Calu3 (cell line): ENCODE measurements at places on chromosomes 1 and 21.
A peak's percentile ranks its signal among the peaks of the same experiment; 100 is the strongest.

DNA sequence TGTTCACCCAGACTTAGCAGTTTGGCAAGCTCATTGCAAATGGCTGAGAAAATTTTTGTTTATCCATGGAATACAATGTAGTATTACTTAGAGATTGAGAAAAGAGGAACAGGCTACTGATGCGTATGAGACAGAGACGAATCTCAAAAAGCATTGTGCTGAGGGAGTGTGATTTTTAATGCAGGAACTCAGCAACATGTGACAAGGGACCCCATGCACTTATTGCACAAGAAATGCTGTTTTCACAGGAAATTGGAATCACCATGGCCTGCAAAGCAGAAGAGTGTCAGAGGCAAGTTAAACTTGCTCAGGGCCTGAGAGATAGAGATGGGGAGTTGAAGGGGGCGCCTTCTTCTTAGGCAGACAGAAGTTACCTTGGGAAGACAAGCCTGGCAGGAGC is 32.6 kb upstream of the TLR5 start:
- no peak for DNase-seq

DNA sequence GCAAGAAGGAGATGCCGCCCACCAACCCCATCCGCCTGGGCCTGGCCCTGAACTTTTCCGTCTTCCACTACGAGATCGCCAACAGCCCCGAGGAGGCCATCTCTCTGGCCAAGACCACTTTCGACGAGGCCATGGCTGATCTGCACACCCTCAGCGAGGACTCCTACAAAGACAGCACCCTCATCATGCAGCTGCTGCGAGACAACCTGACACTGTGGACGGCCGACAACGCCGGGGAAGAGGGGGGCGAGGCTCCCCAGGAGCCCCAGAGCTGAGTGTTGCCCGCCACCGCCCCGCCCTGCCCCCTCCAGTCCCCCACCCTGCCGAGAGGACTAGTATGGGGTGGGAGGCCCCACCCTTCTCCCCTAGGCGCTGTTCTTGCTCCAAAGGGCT is 732 bp downstream of the SFN start:
- DNase-seq: no peak

DNA sequence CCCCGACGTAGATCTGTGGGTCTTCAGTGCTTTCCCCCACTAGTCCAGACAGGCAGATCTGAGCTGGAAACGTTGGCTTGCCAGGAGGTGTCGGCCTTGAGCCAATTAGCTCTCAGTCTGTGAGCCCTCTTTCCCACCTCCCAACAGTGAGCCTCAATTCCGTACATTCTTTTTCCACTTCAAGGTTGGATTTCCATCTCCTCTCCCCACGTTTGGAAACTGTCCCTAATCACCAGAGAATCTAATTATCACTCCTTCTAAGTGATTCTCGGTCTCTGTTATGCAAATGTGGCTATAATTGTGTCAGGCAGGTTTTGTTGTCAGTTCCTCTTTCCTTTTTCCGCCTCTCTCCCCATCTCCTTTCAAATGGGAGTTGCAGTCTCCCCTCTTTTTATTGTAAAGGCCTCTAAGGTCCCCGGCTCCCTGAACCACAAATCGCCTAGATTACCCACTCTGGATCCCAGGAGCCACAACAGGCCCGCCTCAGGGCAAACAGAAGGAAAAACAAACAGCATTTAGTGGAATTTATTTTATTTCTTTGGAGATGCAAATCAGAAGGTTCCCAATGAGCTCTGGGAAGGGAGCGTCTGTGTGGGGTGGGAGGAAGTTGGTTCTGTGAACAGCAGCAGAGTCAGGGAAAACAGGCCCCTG is 29.4 kb upstream of the LRRN2 start:
- no peak for DNase-seq

GRCh38 chr1:180881806-180882509 is 30.7 kb upstream of the KIAA1614 start:
- DNase-seq: no peak

- no peak for DNase-seq
Observed at GRCh38 chr1:179825206-179825605, 52.4 kb downstream of the TOR1AIP2 start.

DNA sequence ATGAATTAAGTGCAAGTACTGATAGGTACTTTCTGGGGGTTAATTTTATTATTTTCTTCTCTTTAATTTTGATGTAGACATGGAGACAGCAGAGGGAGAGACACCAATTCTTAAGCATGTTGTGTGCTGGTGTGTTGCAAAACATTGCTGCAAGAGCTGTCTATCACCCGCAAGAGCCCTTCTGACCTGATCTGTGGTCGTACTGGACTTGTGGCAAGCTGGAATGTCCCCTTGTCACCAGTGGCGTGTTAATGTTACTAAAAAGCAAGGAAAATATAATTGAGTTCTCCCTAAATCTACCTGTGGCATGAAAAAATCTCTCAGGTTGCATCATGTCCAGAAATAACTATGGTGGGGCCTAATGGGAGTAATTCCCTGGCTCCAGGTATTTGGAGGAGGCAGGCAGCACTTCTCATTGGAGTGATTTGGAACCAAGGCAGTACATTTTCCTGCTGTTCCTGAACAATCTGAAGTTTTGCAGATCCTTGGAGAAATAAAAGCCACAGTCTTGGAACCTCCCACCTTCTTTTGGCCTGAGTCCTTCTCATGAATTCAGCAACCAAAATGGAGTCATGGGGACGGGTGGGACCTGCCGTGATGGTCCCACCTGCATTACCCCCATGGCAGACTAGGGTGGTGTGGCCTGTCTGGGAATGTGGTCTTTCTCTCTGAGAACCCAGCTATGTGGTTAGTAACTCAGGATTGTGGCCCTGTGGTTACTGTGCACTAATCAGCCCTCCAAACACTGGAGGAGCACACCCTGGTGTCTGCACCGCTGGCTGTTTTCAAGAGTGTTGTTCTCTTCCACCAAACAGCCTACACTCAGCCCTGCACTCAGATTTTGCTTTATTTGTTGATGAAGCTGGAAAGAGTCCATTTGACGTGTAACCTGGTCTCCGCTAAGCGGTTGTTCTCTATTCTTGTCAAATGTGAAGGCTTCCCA is 57.4 kb downstream of the GALNT2 start:
- DNase-seq: no peak

- DNase-seq: peak; percentile 76
Observed at GRCh38 chr1:48817505-48818114, 40.9 kb upstream of the BEND5 start.

DNA sequence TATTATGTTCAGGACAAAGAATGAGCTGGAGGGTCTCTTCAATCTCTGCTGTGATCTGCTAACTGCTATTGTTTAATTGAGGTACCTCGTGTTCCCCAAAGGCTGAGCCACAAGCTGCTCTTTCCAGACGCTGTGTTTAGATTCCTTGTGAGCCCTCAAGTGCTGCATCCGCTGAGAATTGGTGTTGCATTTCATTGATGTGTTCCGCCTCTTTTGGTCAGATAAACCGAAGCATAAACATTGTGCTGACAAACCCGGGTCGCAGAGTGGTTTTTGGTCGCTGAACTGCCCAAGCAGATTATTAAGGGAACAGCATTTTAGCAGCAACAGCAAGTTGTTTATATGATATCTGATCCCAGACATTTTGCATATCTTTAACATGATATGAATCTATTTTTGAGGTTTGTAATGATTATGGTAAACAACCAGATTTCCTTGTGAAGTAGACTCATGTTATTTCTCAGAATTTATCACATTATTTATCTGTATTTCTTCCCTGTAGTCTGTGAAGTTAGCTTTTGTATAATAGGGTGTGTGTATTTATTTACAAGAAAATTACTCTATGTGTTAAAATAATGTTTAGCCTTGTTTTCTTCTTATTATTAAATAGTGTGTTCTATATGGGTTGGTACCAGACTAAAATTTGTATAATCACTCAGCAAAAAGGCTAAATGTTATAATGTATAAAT is 217.2 kb upstream of the C1orf105 start:
- no peak for DNase-seq

GRCh38 chr1:151993084-151993733 is 450 bp downstream of the S100A10 start:
- peak; percentile 45 for DNase-seq

- DNase-seq: no peak
Observed at GRCh38 chr1:231386466-231386865, 35.6 kb downstream of the EGLN1 start.

GRCh38 chr1:59831529-59831928 is 16.8 kb downstream of the HOOK1 start:
- DNase-seq: no peak

DNA sequence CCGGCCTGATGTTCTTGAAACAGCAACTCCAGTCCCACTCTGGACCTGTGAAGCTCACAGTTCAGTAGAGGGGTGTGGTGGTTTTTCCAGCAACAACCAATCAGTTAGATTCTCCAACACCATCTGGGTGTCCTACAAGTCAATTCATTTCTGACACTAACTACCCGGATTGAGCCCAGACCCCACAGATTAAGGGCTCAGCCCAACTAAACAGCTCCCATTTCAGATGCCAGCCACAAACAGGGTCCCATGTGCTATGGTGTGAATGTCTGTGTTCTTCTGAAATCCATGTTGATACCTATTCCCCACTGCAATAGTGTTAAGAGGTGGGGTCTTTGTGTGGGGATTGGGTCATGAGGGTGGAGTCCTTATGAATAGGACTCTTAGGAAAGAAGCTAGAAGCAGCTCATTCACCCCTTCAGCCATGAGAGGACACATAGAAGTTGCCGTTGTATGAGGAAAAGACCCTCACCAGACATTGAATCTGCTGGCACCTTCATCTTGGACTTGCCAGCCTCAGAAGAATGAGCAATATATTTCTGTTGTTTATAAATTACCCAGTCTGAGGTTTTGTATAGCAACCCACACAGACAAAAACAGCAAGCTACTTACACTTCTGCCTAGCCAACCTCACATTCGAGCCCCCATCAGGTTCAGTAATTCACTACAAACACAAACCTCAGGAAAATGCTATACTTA is 53.6 kb downstream of the IRF2BP2 start:
- DNase-seq: no peak

- no peak for DNase-seq
Observed at GRCh38 chr1:2344744-2345296, 46.5 kb downstream of the MORN1 start.

- no peak for DNase-seq
Observed at GRCh38 chr21:15291621-15292266, 226.9 kb upstream of the NRIP1 start.

DNA sequence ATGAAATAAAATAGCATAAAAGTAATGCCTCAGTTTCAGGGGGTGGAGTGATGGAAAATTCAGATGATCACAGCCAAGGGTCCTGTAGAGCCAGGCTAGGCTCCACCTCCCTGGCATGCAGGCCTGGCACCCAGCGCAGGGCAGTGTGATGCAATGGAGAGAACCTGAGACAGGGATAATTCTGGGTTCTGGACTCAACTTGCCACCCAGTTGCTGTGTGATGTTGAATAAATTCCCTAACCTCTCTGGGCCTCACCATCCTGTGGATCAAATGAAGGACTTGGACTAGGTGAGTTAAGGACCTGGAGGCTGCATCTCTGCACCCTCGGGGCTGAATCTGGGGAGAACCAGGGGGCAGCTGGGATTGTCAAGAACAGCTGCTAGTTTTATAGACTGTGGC is 17.0 kb downstream of the PADI2 start:
- DNase-seq: no peak

DNA sequence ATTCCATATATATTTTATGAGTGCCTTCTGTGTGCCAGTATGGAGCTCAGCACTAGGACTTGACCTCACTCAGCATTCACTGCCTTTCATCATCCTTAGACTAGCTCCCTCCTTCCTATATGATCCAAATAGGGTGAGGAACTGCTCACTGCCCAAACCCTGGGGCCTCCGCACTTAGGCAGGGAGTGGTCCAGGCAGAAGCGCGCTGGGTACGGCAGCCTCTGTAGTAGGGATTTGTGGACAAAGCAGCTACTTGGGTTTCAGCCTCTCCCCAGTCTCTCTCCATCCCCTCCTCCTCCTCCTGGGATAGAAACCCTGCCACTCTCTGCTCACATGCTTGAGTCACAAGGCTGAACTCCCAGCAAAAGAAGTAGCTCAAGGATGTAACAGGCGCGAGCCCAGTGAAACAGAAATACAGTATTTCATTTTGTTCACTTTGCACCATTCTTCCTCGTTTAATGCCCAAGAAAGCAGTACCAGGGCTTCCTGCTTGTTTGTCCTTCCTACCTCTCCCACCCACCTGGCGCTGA is 32.9 kb downstream of the PLEKHA6 start:
- no peak for DNase-seq

DNA sequence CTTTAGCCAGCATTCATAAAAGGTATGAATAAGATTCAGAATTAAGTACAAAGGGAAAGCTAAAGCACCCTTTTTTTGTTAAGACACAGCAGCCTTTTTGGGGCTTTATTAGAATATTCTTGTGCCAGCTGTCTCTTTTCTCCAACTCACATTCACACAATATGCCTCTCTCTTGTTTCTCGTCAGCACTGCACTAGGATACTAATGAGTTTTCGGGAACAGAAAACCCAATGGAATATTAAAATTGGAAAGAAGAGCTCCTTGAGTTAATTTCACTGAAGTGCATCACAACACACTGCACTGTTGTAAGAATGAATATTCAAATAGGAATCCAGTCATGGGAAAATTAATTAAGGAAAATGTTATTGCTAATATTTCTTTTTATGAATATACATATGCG is 410.4 kb upstream of the BEND5 start:
- no peak for DNase-seq

GRCh38 chr1:199646761-199647160 is 380.7 kb upstream of the NR5A2 start:
- peak; percentile 15 for DNase-seq

- peak; percentile 12 for DNase-seq
Observed at GRCh38 chr1:200342511-200343311, 67.1 kb downstream of the ZNF281 start.

DNA sequence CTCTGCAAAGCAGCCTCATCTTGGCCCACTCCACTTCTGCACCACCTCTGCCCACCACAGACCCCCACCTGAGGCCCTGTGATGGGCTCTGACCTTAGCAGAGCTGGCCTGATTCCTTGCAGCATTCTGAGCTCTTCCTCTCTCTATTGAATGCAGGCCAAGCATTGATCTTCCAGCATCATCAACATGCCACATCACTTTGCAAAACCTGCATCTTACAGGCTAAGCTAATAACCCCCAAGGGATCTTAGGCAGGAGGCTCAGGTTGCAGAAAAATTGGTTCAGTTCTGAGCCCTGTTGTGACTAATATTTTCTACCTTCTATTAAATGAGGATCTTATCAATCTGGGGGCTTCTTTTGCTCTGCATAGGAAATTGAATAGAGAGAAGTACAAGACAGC is 78.7 kb downstream of the ATP1A1 start:
- no peak for DNase-seq
